ENCODE measurements at places on chromosomes 1 and 21.

GRCh38 chr1:30885570-30886522 is 22.7 kb downstream of the SDC3 start:
- no peak for DNase-seq

DNA sequence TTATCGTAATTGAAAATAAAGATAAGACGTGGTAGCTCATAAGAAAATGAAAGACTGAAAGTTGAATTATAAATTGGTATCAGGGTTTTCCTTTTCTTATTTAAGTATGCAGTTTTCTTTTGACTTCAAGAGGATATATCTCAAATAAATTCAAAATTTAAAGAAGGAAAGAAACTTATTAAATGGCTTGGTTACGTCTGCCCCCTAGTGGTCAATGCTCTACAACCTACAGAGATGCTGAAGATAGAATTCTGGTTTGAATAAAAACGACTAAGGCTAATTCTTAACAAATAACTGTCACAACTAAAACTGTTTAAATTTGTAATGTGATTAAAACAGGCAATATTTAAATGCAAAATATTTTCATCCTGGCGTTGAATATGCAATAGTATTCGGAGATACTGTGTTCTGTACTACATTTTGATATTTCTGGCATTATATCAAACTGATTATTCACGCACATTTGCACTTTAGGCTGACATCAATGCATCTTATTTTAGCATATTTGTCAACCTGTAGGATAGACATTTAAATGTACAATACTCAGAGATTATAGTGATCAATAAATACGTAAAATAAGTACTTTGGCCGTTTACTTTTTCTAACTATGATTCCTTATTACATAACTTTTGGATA is 26.8 kb downstream of the IFI44 start:
- peak; percentile 91 for DNase-seq

- DNase-seq, result peak; percentile 25
These were observed 411 bp downstream of the FAM229A start for GRCh38 chr1:32361674-32362473.

GRCh38 chr1:171055966-171056643 is 34.6 kb upstream of the FMO3 start:
- peak; percentile 19 for DNase-seq

- peak; percentile 47 for DNase-seq
These were observed 42.4 kb upstream of the TACSTD2 start for GRCh38 chr1:58619286-58620054.

DNA sequence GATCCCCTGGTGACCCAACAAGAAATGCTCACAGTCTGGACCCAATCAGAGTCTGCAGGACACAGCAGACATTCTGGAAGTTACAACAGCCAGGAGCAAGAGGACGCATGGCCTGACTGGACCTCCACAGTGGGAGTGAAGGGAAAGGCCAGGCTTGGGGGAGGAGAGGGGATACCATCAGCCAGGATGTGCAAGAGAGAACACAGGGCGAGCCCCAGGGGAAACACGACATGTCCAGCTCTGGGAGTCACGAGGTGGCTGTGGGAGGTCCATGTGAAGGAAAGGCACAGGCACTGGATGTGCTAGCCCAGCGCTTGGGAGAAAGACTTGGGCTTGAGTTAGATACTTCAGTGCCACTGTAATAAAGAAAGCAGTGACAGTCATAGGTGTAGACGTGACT is 87.3 kb downstream of the HSF2BP start:
- DNase-seq, result no peak

- no peak for DNase-seq
These were observed at the start of gene CD53 for GRCh38 chr1:110872745-110873720. Gene CD53, plus strand, starts transcription at chr1:110873148. Its CDS starts 18,261 bp downstream, at chr1:110891409.

- DNase-seq, result no peak
These were observed 549.9 kb downstream of the PLPP3 start for GRCh38 chr1:56029319-56030003.

DNA sequence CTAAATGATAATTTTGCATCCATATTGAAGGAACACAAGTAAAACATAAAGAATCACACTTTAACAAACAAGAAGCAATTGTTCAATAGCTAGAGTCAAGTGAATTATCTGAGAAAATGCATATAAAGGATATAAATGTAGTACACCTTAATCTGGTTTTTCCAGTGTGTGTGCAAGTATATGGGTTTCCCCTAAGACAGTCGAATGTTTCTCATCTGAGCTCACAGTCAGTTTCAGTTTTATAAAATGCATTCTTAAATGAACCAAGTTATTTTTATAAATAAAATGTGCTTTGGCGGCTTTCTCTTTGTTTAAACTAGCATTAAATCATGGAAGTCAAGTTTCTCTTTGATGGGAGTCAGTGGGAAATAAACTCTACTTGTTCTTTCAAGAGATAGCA is 125.9 kb downstream of the PTPRC start:
- DNase-seq, result peak; percentile 20

DNA sequence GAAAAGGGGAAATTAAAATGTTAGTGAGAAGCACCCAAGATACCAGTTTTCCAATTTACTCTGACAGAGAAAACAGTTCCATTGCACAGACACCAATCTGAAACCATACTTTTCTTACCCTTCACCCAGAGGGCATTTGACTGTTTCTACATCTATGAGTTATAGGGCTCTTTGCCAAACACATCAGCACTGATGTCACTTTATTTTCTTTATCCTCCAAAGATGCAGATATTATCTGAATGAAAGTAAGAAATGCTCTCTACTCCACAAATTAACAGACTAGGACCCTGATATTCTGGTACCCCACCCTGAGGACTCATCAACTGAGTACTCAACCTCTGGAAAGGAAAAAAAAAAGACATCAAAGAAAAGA is 24.2 kb upstream of the PEX19 start:
- DNase-seq, result peak; percentile 45

GRCh38 chr1:243745356-243745755 is 104.7 kb downstream of the AKT3 start:
- peak; percentile 16 for DNase-seq

- no peak for DNase-seq
These were observed 76.1 kb upstream of the IRF2BP2 start for GRCh38 chr1:234686035-234686434.

DNA sequence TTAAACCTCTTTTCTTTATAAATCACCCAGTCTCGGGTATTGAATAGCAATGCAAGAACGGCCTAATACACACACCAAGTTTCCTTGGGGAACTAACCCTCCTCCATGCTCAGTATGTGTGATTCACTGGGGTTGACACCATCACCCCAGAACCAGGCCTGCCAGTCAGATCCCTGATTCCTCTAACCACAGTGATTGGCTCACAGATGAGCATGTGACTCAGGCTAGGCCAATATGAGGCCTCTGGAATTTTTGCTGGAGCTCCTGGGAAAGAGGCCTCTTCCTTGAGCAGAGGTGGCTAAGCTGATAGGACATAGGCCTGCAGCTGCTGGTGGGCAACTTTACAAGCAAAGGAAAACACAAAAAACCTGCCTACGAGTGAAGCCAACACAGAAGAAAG is 74.7 kb upstream of the ZBTB40 start:
- DNase-seq, result no peak

GRCh38 chr1:10528066-10529014 is 53.6 kb downstream of the PEX14 start:
- peak; percentile 90 for DNase-seq

DNA sequence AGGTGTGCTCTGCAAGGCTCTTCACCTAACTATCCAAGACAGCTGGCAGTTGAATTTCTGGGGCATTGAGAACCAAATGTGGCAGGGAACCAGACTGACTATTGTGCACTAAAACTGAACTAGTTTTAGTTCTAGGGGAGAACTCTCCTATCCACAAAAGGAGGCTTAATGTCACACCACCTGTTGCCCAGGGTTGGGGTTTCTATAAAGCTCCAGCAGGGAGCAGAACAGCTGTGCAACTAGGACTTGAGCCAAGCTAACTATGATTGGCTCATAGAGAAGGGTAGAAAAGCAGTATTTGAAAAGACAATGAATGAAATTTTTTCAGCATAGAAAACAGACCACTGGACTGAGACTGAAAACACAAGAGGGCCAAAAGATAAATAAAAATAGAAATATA is 53.3 kb upstream of the FGGY start:
- no peak for DNase-seq

- no peak for DNase-seq
These were observed 87.1 kb downstream of the DAB1 start for GRCh38 chr1:57336793-57337192.

- peak; percentile 61 for DNase-seq
These were observed 39.2 kb downstream of the NSL1 start for GRCh38 chr1:212752252-212752933.

DNA sequence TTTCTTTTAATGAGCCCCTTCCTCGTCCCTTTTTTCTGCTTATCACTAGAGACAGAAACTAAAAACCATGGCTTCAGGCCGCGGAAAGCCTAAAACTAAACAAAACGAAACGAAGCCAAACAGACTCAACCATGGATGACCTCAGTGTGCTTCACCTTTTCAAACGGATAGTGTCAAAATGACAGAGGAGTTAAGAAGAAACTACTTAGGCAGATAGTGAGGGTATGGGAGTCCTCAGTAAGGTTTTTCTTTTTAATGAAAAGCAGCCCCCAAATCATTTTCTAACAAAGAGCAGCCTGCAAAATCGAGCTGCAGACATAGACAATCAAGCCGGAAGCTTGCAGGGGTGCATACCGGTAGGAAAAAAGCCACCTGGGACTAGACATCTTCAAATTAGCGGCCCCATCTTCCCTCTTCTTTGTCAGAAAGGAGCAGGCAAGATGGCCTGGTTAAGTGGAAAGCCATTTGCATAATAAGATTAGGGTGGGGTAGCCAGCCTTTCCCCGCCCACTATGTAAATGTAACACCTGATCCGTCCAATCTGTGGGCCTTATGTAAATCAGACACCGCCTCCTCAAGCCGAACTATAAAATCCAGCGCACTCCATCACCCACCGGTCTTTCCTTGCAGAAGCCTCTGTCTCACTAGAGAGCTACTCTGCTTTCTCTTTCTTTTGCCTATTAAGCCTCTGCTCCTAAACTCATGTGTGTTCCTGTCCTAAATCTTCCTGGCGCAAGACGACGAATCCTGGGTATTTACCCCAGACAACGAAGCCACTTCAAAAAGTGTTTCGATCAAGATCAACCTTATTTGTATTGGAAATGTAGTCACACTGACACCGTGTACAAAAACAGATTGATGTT is 6.2 kb upstream of the ERO1B start:
- no peak for DNase-seq

DNA sequence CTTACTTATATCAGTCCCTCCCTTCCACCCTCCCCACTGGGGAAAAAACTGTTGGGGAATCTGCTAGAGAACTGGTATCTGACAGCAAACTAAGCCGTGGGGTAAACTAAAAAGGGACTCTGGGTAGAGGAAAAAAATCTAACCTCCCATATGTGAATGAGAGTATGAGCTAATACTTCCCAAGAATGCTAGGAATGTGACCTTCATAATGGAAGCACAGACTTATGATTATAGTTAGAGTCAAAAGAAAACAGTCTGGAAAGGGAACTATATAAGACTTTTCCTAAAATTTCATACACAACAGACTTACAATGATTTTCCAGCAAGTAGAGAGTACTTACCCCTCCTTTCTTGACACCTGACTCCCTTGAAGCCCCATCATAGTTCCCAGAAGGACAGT is 23.0 kb upstream of the RBBP5 start:
- peak; percentile 79 for DNase-seq

GRCh38 chr21:35602811-35603362 is 457.4 kb downstream of the SETD4 start:
- no peak for DNase-seq

- DNase-seq, result no peak
These were observed 201.0 kb upstream of the CAMK1G start for GRCh38 chr1:209382231-209383100.

DNA sequence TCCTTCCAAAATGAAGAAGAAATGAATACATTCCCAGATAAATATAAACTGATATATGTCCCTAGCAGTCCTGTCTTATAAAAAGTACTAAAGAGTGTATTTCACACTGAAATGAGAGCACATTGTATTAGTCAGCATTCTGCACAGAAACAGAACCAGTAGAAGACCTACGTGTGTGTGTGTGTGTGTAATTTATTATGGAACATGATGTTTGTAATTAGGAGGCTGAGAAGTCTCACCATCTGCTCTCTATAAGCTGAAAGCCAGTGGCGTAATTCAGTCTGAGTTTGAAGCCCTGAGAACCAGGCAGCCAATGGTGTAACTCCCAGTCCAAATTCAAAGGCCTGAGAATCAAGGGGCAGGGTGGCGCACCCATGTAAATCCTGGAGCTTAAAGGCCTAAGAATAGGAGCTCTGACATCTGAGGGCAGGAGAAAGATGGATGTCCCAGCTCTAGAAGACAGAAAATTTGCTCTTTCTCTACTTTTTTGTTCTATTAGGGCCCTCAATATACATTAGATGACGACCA is 146.5 kb upstream of the LYPLAL1 start:
- DNase-seq, result no peak

DNA sequence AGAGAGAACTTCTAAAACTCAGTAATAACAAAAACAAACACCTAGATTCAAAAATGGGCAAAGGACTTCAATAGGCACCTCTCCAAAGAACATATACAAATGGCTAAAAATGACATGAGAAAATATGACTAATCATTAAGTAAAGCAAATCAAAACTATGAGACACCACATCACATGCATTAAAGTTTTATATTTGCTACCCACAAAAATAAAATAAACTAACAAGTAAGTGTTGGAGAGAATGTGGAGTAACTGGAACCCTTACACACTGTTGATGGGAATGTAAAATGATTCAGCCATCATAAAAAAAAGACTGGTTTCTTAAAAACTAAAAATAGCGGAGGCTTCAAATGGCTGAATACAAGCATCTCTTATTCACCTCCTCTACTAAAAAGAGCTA is 262.1 kb upstream of the PKN2 start:
- no peak for DNase-seq

DNA sequence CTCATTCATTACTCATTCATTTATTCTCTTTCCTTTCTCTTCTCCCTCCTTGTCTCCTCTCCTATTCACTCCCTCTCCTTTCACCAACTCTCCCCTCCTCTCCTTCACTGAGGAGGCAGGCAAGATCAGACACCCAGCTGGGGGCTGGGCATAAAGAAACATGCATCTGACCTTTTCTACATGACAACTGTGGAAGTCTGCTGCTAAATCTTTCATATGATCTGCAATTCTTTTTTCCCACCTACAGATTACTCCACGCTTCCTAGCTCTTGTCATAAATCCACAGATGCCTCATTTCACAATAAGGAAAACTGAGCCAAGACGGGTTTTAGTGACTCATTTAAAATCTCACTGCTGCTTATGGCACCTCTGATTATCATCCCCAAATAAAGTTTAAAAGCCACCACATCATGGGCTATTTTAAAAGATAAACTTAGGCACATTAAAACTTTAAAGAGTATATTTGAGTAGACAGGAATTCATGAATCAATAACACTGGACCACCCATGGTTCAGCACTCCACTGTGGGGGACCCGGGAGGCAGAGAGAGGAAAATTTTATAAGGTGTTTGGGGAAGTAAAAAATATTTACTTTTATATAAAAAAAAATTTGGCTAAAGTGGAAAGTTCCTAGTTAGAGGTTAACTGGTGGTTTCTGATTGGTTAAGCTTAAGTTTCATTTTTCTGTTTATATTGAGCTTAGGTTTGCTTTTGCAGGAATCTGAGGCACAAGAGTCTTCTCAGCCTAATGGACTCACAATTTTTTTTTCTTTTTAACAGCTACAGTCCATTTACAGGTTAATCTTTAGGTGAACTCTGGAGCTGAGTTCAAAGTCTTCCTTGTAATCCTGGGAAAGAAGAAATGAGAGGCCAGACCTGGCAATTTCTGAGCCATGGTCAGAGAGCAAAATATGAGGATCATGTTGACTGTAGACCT is 55.8 kb upstream of the DNAH14 start:
- DNase-seq, result peak; percentile 79

All from fibroblast of the aortic adventitia (primary cell).